ENCODE measurements at places on chromosomes 2 and 18.

DNA sequence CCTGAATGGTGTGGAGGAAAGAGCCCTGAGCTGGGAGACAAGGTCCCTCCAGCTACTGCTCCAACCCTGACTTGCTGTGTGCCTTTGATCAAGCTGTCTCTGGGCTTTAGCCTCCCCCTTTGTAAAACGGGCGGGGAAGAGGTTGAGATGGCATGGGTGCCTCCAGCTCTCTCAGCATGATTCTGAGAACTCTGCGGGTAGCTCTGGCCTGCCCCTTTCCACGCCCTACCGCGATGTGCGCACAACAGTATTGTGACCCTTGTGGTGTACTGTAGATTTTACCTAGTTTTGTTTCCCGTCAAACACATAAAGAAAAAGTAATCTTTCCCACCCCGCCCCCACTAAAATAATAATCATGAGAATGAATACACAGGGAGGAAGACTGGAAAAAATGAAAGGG, 5.3 kb downstream of the CD8A start:
- no peak for DNase-seq

- no peak for DNase-seq
These were observed 466.4 kb downstream of the MEIS1 start for GRCh38 chr2:66901344-66901743.

- no peak for DNase-seq
These were observed 65.4 kb upstream of the ACAA2 start for GRCh38 chr18:49878567-49879270.

DNA sequence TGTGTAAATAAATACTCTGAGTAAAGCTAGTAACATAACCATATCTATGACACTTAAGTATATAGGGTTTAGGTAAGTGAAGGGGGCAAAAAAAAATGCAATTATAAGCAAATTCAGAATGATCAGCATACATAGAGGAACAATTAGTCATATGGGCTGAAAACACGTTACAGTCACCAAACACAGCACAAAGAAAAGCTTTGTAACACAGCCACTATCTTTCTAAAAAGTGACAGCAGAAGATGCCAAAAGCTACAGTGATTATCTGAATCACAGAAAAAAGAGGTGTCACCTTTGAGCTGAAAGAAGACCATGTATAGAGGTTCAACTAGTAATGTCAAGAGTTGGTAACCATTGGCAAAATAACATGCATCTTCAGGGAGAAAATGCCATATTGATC, 115.5 kb downstream of the ERBB4 start:
- no peak for DNase-seq

GRCh38 chr2:219273937-219274336, 5.2 kb upstream of the DNAJB2 start:
- no peak for DNase-seq

DNA sequence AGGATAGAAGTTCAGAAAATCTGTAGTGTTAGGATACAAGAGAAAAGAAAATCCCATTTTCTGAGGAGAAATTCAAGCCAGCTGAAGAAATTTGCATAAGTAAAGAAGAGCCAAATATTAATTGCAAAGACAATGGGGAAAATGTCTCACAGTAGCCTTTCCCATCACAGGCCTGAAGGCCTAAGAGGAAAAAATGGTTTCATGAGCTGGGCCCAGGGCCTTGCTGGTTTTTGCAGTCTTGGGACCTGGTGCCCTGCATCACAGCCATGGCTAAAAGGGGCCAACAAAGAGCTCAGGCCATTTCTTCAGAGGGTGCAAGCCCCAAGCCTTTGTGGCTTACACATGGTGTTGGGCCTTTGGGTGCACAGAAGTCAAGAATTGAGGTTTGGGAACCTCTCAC, 413.6 kb upstream of the CYRIA start:
- no peak for DNase-seq

DNA sequence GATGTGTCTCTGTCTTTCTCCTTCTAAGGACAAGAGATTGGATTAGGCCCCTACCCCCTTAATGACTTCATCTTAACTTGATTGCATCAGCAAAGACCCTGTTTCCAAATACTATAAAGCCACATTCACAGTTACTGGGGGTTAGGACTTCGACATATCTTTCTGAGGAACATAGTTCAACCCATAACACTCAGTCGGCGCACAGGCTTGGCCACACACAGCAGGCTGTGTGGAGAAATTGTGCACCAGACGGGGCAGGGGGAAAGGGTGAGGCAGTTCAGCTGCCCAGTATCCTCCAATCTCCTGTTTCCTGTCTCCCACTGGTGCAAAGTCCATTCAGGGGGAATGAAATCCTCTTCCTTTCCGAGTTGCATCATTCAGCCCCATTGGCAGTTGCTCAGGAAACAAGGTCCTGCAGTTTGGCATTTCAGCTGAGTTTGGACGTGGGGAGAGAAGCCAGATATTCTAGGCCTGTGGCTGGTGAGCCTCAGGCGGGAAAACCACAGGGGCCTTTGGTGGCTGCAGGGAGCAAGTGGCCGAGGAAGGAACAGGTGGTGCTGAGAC, 9.4 kb upstream of the RAPGEF4 start:
- no peak for DNase-seq

- no peak for DNase-seq
These were observed 107.6 kb downstream of the HAUS1 start for GRCh38 chr18:46211816-46212215.

- no peak for DNase-seq
These were observed 8.3 kb downstream of the NEU4 start for GRCh38 chr2:241817126-241817820.

- DNase-seq, result no peak
These were observed 12.5 kb downstream of the PRKAG3 start for GRCh38 chr2:218819093-218819492.

GRCh38 chr18:34643989-34644388, 66.1 kb upstream of the DTNA start:
- DNase-seq, result no peak

DNA sequence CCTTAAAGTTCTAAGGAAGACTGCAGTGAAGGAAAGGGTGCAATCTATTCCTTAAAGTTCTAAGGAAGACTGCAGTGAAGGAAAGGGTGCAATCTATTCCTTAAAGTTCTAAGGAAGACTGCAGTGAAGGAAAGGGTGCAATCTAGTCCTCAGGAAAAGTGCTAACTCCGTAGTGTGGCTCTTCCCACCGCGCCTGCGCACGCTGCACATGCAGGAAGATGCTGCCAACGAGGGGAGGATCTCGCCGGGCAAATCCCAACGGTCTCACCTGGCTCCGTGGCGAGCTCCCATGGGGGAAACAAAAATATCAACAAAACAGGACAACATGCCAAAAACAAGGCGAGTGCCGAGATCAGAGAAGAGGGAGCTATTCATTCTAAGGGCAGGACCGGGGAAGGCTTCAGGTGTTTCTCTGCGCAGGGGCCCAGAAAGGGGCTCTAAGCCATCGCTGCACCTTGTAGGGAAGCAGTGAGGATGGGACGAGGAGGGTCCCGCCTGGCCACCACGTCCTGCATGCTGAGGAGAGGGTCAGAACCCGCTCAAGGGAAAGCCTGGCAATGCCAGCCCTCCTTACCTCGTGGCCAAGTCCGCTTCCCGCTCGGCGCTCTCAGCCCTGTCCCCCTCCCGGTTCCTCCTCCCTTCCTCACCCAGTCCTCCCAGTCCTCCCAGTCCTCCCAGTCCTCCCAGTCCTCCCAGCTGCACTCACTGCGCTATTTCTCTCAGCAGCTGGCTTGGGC, 24.5 kb downstream of the TIMM21 start:
- DNase-seq, result no peak

DNA sequence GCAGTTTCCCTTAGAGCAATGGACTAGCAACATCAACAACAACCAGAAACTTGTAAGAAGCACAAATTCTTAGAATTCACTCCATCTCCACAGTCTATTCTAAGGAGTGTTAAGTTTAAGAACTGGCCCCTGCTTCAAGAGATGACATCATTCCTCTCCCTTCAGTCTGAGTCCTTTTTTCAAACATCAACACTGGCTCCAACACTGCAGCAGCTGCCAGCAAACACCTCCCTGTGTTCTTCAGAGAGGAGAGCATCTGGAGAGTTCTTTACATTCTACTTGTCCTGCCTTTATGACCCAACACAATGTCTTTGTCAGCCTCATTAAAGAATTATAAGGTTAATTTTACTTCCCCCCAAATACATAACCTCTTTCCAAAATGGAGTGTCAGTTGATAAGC, 122.3 kb downstream of the HNMT start:
- no peak for DNase-seq

- no peak for DNase-seq
These were observed 33.2 kb upstream of the MTIF2 start for GRCh38 chr2:55302241-55302640.

DNA sequence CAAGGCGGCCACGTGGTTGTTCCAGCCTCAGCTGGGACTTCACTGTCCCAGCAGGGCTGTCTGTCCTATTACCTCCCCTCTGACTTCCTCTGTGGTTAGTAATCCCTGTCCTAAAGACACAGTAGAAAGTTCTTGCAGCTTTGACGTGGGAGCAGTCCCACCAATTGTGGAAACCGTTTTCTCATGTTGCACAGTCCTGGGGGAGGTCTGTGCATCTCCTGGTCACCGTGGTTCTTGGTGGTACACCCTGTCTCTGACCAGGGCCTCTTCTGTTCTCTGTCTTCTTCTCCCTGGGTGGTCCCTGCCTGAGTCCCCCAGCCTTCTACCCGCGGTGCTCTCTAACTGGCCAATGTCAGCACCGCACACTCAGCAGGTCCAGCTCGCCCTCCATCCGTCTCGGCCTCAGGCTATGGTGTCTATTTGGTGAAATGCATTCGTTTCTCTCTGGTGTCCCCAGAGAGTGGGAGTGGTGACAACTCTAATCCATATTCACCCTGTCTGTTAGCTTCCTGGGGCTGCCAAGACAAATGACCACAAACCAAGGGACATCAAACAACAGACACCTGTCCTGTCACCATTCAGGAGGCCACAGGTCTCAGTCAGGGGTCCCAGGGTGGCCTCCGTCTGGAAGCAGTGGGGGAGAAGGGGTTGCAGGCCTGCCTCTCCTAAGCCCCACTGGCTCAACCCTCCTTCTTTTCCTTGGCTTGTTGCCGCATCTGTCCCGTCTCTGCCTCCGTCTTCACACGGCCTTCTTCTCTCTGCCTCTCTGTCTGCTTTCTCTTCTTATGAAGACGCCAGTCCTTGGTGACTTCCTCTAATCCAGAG, 99.8 kb downstream of the SH3BP4 start:
- DNase-seq, result no peak

GRCh38 chr2:38260469-38260868, 116.6 kb downstream of the ATL2 start:
- DNase-seq, result no peak

GRCh38 chr2:52960881-52961280, 806.7 kb upstream of the CHAC2 start:
- DNase-seq, result no peak

GRCh38 chr2:183035298-183035953, 2.8 kb downstream of the NCKAP1 start:
- no peak for DNase-seq

GRCh38 chr2:233285921-233286320, 21.7 kb upstream of the SAG start:
- DNase-seq, result no peak

GRCh38 chr18:48422947-48423378, 13.8 kb upstream of the ZBTB7C start:
- no peak for DNase-seq

GRCh38 chr18:10726198-10727068, 200.6 kb downstream of the NAPG start:
- no peak for DNase-seq

- DNase-seq, result peak; percentile 34
These were observed 1.5 kb downstream of the KLF7 start for GRCh38 chr2:207164006-207164831.

GRCh38 chr2:94872088-94872618, 923 bp downstream of the TEKT4 start:
- DNase-seq, result no peak

DNA sequence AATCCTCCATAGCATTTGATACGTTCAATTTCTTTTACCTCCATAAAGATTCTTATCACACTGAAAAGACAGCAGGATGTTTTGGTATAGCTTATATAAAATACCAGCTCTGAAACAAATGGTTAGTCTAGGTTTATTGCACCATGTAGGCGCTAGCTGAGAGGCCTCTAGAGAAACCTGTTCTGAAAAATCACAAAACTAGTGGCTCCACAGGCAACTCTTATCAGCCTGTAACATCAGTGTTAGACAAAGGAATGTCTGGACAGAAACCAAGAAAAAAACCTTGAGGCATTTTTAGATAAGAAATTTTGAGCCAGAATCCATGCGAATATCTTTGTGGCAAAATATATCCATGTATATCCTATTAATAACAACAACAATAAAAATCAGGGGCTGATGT, 440.4 kb upstream of the MAP2 start:
- DNase-seq, result no peak

DNA sequence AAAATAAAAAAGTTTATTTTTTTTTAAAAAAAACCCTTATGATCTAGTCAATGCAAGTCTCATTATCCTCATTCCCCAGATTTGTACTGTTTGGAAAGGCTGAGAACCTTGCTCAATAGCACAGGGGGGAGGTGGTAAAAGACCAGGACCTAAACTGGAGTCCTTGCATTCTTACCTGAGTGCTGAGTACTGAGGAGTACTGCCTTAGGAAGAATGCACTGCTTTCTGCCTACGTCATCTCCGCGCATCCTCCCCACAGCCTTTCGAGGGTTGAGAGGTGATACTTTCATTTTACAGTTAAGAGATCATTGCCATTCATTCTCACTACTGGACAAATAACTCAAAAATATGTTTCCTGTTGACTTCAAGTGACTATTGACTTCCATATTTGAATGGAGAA, 73.8 kb downstream of the MAP3K20 start:
- no peak for DNase-seq

DNA sequence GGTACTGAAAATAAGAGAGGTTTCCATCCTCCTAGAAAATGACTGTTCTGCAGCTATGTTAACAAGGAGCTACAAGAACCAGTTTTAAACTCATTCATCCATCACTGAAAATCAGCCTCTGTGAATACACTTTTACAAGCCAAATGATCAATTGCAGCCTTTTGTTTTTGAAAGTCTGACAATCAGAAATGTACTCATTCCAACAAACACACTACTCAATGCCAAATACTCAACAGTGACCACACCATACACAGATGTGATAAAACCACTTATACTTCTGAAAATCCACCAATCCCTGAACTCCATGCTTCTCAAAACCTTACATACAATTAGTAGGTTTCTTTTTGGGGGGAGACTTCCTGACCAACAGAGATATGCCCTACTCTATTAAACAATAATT, 663.9 kb upstream of the CHAC2 start:
- no peak for DNase-seq

GRCh38 chr2:128421286-128421685, 102.6 kb upstream of the HS6ST1 start:
- no peak for DNase-seq

DNA sequence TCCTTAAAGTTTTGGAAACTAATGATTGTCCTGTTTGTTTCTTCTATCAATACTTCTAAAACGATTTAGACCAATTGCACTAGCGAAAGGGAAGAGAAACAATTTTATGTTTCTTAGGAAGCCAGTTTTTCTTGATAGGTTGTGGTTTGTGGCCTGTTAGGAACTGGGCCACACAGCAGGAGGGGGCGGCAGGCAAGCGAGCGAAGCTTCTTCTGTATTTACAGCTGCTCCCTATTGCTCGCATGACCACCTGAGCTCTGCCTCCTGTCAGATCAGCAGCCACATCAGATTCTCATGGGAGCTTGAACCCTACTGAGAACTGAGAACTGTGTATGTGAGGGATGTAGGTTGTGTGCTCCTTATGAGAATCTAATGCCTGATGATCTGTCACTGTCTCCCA, 201.5 kb upstream of the PXDN start:
- no peak for DNase-seq

GRCh38 chr2:6893876-6894482, 16.4 kb downstream of the RSAD2 start:
- DNase-seq, result no peak

- DNase-seq, result no peak
These were observed 97.7 kb upstream of the TFCP2L1 start for GRCh38 chr2:121382744-121383143.

GRCh38 chr2:73985308-73986084, 786 bp downstream of the TET3 start:
- DNase-seq, result no peak

Measured in C1 segment of cervical spinal cord (tissue), 14 donors.